Stimulated activated CD4-positive, alpha-beta T cell treated with anti-CD3 and anti-CD28 coated beads, Interleukin-4, amount 100 ng/mL, for 24 hours (primary cell): ENCODE measurements at places on chromosomes 5 and 9.

- no peak for DNase-seq
Measured at GRCh38 chr5:22918511-22918910, 65.4 kb upstream of the CDH12 start.

DNA sequence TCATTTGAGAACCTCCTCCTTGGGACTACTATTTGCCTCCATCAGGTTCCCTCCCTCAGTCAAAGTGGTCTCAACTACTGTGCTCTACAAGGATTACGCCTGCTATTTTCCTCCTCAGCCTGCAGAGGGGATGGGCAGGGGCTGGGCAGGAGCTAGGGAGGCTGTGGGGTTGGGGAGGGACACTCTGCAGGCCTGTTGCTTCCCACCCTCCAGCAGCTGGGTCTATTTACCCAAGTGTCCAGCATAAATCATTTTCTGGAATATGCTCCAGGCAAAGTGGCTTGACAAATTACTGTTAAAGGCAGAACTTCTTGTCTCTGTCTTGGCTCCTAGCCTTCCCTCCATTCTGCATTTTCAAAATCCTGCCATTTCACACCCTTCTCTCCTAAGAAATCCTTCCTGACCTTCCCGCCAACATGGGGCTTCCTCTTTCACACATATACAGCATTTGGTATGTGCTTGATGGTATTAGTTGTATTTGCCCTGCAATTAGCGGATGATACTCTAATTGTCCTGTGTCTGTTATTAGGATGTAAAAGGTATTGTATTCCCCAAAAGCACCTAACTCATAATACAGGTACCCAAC lies 106.7 kb downstream of the EFNA5 start:
- DNase-seq = no peak

DNA sequence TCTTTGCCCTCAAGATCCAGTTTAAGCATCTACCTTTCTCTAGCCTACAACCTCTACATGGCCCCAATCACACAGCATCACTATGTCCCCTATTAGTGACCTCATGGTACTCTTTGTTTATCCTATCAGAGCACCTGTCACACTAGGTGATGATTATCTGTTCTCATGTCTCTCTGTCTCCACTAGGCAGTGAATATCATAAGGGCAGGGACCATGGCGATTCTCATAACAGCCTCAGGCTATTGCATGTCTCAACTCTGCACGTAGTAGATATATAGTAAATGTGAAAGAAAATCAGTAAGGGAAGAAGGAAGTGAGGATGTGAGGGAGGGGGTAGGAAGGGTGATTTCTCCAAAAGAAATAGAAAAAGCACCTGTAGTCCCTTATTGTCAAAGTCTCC lies 311.0 kb downstream of the NSG2 start:
- no peak for DNase-seq

DNA sequence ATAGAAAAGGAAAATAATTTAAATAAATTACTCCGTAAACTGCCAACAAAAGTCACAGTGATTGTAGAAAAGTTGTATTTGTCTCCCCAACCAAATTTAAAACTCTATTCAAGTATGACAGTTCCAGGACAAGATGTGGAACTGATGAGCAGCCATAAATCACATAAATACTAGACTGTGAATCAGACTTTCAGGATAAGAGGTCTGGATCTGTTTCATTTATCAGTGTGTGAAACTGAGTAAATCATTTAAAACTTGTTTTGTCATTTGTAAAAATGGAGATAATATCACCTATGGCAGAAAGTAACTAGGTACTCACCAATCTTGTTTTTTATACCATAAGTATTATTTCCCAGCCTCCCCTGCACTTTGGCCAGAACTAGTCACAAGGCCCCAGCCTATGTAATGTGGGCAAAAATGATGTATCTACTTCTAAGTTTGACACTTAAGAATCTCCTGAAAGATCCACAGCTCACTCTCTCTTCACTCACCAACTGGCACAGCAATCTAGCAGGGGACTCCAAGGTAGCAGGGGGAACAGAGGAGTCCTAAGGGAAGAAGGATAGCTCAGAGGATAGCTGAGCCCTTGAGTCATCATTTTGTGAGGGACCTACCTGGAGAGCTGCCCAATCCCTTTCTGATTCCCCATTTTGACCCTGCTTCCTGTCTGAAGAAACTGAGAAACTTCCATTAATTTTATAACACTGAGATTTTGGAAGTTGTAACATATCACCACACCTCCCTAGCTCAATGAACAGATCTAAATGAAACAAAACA lies 31.6 kb downstream of the TMEM161B start:
- DNase-seq = no peak

GRCh38 chr9:8684978-8685708 lies 885.6 kb upstream of the DMAC1 start:
- DNase-seq = no peak

GRCh38 chr5:149328177-149328576 lies 17.1 kb upstream of the GRPEL2 start:
- DNase-seq = no peak

DNA sequence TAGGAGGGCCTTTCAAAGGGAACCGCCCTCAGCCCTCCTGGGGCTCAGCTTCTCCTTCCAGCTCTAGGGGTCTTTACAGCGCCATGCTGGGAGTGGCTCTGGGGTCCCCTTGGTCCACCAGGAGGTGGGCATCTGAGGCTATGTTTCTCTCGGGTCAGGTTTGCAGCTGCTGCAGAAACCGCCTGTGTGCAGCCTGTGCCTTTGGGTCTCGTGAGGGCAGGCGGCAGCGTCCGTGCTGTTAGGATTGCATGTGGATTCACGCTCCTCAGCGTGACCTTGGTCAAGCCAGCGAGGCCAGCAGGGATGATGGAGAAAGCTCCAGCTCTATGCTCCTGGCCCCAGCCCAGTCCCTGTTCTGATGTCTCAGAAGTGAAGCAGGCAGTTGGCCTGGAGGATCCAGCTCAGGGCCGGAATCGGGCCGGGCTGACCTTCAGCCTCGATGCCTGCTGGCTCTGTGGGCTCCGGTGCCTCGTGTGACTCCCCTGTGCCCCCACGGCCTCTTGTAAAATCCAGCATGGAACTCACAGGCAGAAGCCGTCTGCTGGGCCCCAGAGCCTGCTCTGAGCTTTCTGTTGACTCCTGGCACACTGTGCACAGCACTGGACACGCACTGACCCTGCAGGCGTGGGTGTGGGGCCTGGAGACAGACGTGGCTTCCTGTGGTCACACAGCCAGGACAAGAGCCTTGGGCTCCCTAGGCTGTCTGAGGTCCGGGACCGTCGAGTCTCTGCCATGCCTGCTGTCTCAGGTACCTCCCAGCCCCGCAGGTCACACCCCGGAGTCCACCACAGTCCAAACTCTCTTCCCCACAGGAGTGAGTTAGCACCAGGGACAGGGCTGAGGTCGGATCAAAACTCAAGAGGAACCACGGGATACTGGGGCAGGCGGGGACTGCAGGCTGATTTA lies 54.3 kb downstream of the TRIP13 start:
- DNase-seq = no peak

- no peak for DNase-seq
Measured at GRCh38 chr5:63245271-63245670, 666.7 kb downstream of the LRRC70 start.

- no peak for DNase-seq
Measured at GRCh38 chr9:24071091-24071490, 245.1 kb upstream of the ELAVL2 start.

DNA sequence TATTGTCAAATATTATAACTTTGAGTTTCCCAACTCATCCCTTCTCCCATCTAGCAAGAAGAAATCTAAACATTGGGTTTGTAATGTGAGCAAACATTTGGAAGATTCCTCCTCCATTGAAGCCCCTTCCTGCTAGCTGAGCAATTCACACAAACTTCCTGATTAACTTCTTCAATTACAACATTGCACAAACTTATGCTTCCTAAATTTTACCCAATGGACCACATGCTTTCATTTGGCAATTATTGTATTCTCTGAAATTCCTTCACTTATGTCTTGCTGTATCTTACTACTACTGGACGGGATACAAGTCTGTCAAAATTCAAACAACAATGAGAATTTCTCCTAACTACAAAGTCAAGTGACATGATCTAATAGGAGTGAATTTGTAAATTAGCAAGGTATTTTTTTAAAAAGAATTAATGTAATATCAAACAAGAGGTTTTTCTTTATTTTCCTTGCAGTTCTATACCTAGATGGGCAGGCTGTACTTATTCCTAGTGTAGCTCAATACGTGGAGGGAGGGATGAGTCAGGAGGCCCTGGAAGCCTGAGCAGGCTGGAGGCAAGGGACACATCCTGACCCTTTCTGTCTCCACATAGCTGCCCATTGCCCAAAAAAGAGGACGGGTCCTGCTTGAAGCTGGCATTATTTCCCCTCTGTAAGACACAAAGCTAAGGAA lies 11.8 kb upstream of the IFNW1 start:
- no peak for DNase-seq

GRCh38 chr5:173512637-173513435 lies 103.6 kb downstream of the BOD1 start:
- no peak for DNase-seq

- DNase-seq = no peak
Measured at GRCh38 chr9:123090198-123090896, 56.9 kb downstream of the GPR21 start.

- DNase-seq = no peak
Measured at GRCh38 chr5:95686651-95687050, 3.9 kb upstream of the SPATA9 start.

- DNase-seq = no peak
Measured at GRCh38 chr5:144583541-144584449, 413.1 kb downstream of the KCTD16 start.

- no peak for DNase-seq
Measured at GRCh38 chr5:125153231-125153630, 406.8 kb upstream of the ZNF608 start.

GRCh38 chr9:1096155-1096964 lies 46.2 kb downstream of the DMRT2 start:
- no peak for DNase-seq
